G401 (cell line): ENCODE measurements at places on chromosomes 1 and 21. TPM values are rescaled to one million over a fixed set of nuclear protein-coding genes. Genes with fewer than 3 reads are reported as not detected.
A peak's percentile ranks its signal among the peaks of the same experiment; 100 is the strongest.

Gene VAV3
- total RNA-seq = 0.34 TPM in 1 of 2 replicates, not detected in the other

Gene KCNK1
- not detected in 2 replicates for total RNA-seq

Gene REG4
- not detected in 2 replicates for total RNA-seq

Gene SDCCAG8
- total RNA-seq = 10.8 and 18.7 TPM in 2 replicates

Gene S100A7A
- total RNA-seq = not detected in 2 replicates

Gene IL22RA1
- not detected in 2 replicates for total RNA-seq

Gene TMEM200B
- total RNA-seq = 18.4 and 21.2 TPM in 2 replicates

GRCh38 chr21:46059195-46059594, 38.7 kb upstream of the COL6A2 start:
- no peak for DNase-seq

- DNase-seq = peak; percentile 7
Measured at GRCh38 chr1:114126261-114127095, 27.2 kb downstream of the SYT6 start.

GRCh38 chr1:246302711-246303317, 204.3 kb downstream of the SMYD3 start:
- DNase-seq = no peak

- no peak for DNase-seq
Measured at GRCh38 chr1:65092691-65093090, 55.3 kb upstream of the AK4 start.

GRCh38 chr1:201732351-201732750, 96.6 kb upstream of the IPO9 start:
- no peak for DNase-seq

GRCh38 chr1:230749150-230749549, 2.0 kb downstream of the CAPN9 start:
- DNase-seq = peak; percentile 29

- DNase-seq = no peak
Measured at GRCh38 chr1:61520401-61520800, 204.5 kb downstream of the TM2D1 start.

- no peak for DNase-seq
Measured at GRCh38 chr1:30688920-30689794, 34.2 kb downstream of the MATN1 start.

DNA sequence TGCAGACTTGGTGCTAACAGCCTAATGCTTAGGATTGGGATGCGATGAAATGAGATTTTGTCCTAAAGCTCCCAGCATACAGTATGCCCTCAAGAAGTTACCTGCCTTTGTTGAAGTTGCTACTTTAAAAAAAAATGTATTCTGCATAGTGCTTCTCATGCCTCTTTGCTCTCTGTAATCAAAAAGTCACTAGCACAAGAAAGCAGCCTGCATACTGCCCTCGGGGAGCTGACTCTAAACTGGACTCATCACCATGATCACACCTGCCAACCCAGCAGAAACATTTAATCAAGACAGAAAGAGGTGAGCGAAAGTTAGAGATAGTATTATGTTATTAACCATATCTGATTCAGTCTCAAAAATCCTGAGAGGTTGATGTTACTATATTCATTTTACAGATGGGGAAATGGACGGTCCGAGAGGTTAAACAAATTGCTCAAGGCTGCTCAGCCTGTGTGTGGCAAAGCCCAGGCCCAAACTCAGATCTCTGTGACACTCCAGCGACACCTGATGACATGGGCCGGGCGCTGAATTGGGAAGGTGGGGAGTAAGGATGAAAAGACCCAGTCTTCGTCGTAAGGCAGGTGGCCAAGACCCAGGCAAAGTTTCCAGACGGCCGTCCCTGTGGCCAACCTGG, 1.1 kb downstream of the BATF3 start:
- DNase-seq = no peak

GRCh38 chr1:231348442-231348841, 10.3 kb downstream of the SPRTN start:
- no peak for DNase-seq

DNA sequence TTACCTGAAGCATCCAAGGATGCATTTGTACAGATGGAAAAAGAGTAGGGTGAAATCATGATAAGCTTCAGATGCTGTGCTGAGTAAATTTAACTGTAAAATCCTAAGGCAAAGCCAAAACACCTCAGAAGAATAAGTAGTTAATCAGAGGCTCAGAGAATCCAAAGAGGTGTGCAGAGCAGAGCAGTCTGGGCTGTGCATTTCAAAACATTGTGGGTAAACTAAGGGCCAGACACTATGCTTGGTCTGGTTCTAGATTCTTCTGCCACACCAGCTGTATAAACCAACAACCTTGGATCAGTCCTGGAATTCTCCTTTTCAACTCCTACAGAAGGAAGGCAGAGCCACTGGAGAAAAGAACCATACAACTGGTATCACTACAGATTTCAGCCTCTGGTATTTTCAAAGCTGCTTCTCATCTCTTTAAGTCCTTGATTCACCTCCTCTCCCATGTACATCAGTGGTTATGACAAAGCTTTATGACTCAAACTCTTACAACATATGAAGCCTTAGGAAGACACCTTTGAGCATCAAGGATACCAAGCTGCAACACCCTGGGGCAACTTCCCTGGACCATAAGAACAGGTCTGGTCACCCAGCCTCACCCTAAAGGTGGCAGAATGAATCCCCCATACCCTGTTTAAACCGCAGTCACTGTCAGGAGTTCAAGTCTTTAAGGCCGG, 11.6 kb upstream of the HIPK1 start:
- DNase-seq = no peak

DNA sequence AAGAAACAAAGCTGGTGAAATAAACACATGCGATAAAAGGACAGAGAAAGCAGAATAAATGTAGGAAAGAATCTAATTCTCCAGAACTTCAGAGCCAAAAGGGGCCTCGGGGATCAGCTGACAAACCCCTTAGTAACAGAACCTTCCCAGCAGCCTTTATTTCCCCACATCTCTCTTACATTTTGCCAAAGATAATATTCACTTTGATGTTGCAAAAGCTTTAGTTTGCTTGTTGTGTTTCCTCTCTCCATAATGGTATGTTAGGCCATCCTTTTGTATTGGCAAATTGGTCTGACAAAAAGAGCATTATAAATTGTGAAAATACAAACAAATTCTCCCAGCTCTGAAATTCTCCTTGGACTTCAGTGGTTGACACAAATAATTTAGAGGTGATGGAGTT, 54.9 kb downstream of the OPTC start:
- DNase-seq = no peak

GRCh38 chr1:86507935-86508582, 38.8 kb upstream of the CLCA4 start:
- peak; percentile 12 for DNase-seq
